ENCODE measurements at places on chromosomes 2 and 18.

- no peak for DNase-seq
Observed at GRCh38 chr2:23446916-23447315, 61.9 kb downstream of the KLHL29 start.

DNA sequence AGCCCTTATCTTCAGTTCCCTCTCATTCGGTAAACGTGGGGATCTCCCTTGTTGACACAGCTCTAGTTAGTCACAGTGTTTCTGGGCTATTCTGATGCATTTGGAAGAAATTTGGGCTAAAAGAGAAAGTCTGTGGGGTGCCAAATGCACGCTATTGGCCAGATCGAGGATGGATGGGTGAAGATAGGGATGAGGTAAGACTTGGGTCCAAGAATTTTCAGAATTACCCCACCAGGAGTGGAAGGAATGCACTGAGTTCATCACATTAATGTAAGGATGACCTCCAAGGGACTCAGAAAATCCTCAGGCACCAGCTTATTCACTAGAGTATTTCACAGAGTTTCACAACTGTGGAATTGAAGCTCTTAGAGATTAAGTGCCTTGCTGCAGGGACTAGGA lies 49.3 kb downstream of the NRP2 start:
- DNase-seq: no peak

DNA sequence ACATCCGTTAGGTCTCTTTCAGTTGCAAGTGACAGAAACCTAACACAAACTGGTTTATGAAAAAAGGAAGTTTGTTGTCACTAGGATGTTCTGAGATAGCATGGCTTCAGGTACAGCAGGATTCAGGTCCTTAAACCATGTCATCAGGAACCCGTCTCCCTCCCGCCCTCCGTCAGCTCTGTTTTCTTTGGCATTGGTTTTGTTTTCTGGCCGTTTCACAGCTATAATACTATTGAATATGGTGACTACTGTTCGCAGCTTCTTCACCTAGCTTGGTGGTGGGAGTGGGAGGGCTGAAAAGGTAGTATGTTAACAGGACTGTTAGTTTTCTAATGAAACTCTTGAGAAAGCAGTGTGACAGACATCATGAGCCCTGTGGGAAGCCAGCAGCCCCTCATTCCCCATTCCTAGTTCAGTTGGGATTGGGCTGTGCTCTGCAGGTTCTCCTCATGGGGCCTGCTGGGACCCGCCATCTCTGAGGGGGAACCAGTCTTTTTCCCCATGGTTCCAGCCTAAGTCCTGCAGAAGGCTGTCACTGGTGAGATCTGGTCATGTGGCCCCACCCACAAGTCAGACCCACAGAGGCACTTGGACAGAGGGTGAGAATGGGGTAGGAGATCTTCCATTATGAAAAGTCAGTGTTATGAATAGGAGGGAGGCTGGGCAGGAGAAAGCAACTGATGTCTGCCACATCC lies 12.1 kb downstream of the PTMA start:
- no peak for DNase-seq

DNA sequence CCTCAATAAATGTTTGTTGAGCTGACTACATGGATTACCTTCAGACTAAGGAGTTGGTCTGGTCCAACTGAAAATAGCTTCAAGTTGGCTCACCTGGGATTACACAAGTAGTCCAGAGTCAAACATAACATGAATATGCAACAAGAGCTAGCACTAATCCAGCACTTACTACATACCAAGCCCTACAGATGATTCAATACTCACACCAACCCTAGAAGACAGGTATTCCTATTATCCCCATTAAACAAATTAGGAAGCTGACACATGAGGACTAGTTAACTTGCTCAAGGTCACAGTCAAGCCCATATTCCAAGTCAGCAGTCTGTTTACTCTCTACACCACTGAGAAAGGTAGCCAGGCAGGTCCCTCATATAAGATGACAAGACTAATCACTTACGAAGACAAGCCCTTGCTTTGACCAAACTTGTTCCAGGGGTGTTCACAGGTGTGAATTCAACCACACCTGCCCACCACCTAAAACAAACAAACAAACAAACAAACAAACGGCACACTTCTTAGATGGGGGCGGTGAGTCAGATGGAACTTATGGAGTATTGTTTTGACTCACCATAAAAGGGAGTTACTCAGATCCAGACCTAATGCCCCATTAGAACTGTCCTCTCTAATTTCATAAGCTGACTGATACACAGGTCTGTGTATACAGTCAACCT lies 29.1 kb downstream of the TMEM131 start:
- no peak for DNase-seq

- no peak for DNase-seq
Observed at GRCh38 chr2:166335284-166335683, 40.5 kb downstream of the SCN9A start.

DNA sequence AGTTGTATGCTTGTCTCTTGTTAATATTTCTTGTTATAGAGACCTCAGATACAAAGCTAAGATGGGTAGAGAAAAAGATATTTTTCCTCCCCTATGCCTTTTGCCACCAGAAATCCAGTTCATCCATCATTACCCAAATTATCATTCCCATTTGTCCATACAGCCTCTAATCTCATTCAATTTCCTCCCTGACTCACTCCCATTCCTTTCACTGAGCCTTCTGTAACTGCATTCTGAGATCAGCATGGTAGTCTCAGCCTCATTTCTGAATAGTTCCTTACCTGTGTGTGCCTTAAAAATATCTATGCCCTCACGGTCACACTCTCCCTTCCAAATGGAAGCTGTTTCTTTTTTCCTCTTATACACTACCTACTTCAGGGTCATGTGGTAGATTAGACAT lies 15.7 kb upstream of the PIK3C3 start:
- DNase-seq: no peak

Data from urothelium cell line (cell line).